Dorsolateral prefrontal cortex (tissue), 122 donors: ENCODE measurements at places on chromosomes 1 and 21. TPM values are rescaled to one million over a fixed set of nuclear protein-coding genes. Genes with fewer than 3 reads are reported as not detected.

Gene FTCD
- total RNA-seq: 26.5 TPM

Gene VWA1
- 62.0 TPM for total RNA-seq

Gene ROR1
- 2.9 TPM for total RNA-seq

Gene STRIP1
- 68.8 TPM for total RNA-seq

Gene PTPN7
- not detected for total RNA-seq

Gene HLX
- 2.4 TPM for total RNA-seq

Gene TSPAN2
- 2.8 TPM for total RNA-seq

Gene TOMM20
- 241 TPM for total RNA-seq

Gene ATP5PO
- 251 TPM for total RNA-seq

Gene MXRA8
- 3.7 TPM for total RNA-seq

Gene PRKCZ
- 165 TPM for total RNA-seq

Gene SLC6A9
- total RNA-seq: 17.3 TPM

Gene CRB1
- 25.4 TPM for total RNA-seq
